ENCODE measurements at places on chromosomes 5 and 9.
A peak's percentile ranks its signal among the peaks of the same experiment; 100 is the strongest.

DNA sequence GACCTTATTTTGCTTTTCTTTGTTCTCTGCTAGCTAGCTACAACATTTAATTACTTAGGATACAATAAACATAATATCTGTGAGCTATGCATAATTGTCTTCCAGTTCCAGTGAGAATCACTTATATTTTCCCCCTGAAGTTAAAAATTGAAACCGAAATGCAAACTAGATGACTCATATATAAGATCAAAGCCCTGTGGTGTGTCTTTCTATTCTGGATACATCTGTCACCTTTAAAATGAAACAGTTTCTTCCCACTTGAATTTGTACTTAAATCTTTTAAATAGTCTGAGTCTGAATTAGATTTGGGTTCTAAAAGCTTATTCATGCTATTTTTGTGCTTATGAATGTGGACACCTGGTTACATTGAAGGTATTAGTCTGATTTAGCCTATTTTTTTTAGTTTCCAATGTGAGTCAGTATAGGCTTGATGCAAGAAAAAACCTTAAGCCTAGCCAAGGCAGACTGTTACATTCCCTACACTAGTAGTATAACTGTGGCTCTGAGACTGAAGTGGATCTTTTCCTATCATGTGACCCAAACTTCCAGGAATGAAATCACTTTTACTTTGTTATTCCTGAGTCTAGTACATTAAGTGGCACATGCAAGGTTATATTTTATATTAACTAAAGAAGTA, 703.5 kb upstream of the RGMB start:
- DNase-seq = no peak

DNA sequence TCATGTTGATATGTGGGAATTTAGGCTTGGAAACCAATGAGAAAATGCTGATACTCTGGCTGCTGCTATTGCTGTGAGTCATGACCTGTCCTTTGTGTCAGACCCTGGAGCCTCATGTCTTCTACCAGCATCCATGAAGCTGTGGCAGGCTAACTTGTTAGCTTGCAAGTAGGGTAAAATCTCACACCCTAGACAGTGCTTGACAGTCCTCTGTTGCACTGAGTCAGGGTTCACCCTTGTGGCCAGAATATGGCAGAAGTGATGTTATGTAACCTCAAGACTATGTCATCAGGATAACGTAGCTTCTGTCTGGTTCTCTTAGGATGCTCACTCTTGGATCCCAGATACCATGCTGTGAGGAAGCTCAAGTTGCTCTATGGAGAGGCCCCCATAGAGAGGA, 110.8 kb downstream of the LHX2 start:
- no peak for DNase-seq

- no peak for DNase-seq
Observed at GRCh38 chr5:2658447-2658846, 93.0 kb downstream of the IRX2 start.

GRCh38 chr5:133698259-133698554, 85.9 kb upstream of the FSTL4 start:
- DNase-seq = no peak

DNA sequence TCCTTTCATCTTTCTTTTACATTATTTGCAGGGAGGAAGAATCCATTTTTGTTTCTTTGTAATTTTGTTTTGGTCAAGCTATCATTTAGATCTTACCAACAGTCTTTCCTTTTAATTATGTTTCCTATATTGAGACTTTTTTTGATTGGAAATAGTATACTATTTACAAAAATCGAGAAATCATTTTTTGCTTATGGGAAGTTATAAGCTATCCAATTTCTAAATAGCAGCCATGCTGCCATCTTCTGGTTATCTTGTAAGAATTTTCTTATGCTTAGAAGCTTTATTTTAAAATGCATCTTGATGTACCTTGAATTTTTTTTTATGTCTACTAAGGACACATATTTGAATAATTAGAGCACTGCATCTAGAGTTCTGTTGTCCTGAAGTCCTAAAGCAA, 821.2 kb downstream of the PTPRD start:
- DNase-seq = peak; percentile 11
